Endothelial cell (in vitro differentiated cells): ENCODE measurements at places on chromosomes 7 and 10.

DNA sequence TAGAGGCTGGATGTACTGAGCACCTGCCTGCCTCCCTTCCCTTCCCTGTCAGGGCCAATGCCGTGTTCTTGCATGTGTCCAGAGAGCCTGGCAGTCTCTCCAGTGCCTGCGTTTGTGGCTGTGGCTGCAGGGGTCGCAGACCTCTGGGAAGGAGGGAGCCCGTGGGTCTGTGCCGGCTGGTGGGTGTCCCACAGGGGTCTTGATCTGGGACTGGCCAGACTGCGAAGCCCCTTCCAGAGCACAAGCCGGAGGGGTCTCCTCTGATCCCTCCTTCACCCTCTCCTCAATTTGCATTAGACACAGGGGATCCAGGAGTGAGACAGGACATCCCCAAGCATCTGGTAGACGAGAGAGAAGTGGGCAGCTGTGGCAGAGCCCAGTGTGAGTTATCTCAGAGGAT is 199.2 kb downstream of the ADARB2 start:
- DNase-seq: no peak

- DNase-seq: no peak
Measured at GRCh38 chr7:66330961-66331360, 125.8 kb downstream of the TPST1 start.

- DNase-seq: no peak
Measured at GRCh38 chr10:69919250-69919649, 117.5 kb downstream of the COL13A1 start.

GRCh38 chr7:76285604-76286374 is 16.7 kb upstream of the HSPB1 start:
- DNase-seq: no peak

DNA sequence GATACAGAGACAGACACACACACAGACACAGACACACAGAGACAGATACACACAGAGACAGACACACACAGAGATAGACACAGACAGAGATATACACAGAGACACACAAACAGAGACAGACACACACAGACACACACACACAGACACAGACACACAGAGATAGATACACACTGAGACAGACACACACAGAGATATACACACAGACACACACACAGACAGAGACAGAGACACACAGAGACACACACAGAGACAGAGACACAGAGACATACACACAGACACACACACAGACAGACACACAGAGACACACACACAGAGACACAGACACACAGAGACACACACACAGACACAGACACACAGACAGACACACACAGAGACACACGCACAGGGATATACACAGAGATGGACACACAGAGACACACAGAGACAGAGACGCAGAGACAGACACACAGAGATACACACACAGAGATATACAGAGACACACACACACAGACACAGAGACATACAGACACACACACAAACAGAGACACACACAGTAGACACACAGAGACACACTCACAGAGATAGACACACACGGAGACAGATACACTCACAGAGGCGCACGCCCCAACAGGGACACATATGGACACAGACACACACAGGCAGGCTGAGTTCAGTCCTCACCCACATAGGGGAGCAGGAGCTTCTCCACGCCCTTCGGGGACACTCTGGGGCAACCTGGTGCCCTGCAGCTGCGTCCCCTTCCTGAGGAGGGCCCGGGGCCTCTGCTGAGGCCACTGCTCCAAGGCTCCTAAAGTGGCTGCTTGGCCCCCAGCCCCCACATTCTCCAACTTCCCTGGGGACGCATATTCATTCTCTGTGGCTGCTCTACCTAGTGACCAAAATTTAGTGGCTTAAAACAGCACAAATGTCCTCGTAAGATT is 10.3 kb upstream of the PPP2R2D start:
- no peak for DNase-seq

- no peak for DNase-seq
Measured at GRCh38 chr10:19791032-19791431, 25.2 kb upstream of the PLXDC2 start.

GRCh38 chr10:121766426-121766825 is 161.4 kb downstream of the ATE1 start:
- no peak for DNase-seq

DNA sequence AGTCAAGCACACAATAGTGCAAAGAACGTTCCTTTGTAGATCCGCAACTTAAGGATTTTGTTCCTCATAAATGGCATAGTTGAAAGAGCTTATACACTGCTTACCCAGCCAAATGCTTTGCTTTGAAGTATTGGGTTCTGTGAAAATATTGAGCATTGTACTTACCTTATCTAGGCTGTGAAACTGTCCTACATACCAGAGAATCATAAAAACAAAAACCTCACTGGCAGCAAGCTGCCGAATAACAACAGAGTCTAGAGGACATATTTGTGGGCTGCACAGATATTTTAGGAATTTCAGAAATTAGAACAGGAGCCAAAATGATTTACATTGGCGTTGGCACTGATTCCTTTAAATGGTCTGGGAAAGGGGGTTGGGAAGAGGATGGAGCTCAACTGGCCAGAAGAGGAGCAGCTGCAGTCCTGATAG is 174.8 kb downstream of the RTKN2 start:
- no peak for DNase-seq

- DNase-seq: no peak
Measured at GRCh38 chr7:27245124-27245797, 2.7 kb downstream of the EVX1 start.

DNA sequence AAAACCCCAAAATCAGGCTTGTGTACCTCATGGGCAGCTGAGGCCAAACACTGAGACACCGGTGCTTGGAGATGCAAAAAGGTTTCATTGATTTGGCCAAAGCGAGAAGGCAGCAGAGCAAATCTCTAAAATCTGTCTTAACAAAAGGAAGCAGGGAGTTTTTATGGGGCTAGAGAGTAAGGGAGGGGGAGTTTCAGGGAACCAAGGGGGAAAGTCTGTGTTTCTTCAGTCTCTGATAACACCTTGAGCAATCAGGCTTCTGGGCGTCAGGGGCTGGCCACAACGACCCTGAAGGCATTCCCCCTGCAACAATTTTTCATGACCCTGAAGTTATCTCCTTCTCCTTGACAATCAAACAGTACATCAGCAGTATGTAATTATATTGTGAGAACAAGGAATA is 2.7 kb upstream of the ZNF786 start:
- DNase-seq: no peak

GRCh38 chr10:71816421-71816851 is 34.6 kb downstream of the PSAP start:
- DNase-seq: no peak

- DNase-seq: no peak
Measured at GRCh38 chr10:13505052-13505680, 23.6 kb downstream of the BEND7 start.

DNA sequence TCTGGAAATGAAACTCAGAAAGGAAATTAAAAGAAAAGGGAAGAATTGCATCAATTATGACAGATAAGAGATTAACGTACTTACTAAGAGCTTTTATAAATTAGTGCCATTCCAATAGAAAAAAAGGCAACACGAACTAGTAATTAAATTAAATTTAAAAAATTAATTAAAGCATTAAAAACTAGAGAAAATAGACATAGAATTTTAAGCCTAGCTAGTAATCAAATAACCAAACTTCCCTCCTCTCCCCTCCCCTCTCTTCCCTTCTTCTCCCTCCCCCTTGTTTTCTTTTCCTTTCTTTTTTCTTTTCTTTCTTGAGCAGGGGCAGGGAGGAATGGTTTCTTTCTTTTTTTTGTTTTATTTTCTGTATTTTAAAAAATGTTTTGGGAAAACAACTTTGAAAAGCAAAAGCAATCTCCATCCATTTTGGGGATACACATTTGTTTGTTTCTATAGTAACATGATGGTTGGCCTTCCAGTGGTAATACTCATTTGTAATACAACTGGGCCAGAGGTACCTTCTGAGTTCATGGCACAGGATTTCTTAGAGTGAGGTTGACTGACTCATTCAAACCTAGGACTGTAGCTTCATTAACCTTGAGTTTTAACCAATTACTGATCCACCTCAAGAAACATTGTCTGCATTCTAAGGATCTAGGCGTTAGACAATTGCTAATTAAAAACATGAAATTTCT is 132.6 kb downstream of the ST7 start:
- DNase-seq: no peak

GRCh38 chr7:143321242-143321641 is 5.3 kb downstream of the CLCN1 start:
- DNase-seq: no peak

DNA sequence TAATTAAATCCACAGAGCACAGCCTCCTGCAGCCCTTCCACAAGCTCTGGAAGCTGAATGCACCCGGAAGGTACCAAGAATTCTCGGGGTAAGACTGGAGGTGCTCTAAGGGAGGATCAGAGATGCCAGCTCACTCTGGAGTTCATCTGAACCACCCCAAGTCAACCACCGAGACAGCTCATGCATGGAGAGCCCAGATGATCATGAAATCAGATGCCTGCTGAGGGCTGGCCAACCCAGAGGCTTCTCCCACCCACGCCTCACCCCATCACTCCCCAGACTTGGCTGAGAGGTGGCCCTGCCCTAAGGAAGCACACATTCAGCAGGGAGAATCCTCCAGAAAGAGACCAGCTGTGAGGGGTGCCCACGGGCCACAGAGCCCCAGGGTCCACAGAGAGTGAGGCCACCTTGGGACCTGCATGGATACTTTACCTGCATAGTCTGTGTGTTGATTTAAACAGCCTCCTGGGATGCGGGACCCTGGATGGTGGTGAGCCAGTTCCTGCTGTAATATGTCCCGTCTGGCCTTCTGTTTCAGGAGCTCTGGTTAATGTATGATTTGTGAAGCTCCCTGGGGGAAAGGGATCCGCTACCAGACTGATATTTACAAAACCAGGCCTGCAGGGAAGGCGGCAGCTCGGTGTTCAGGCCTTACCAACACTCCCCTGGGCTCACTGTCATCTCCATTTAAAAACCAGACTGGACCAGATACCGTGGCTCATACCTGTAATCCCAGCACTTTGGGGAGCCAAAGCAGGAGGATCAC is 64.9 kb downstream of the INSIG1 start:
- no peak for DNase-seq

GRCh38 chr10:112145263-112145662 is 38.3 kb downstream of the GPAM start:
- DNase-seq: no peak

- DNase-seq: no peak
Measured at GRCh38 chr10:132944510-132944909, 2.1 kb upstream of the CFAP46 start.

DNA sequence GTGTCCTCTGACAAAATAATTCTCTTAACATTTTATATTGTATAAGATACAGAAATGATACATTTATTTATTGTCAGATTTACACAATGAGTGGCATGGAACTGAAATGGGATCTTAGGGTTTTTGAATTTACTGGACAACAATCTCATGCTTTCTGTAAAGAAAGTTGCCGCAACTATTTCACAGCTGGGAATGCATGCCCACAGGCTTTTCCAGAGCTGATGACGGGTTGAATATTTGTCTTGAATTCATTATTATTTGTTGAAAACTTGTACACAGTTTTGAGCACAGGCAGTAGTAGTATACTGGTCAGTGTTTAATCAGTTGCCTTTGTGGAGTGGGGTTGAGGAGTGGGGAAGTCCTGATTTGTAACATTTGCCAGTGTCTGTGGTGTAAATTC is 20.5 kb upstream of the MRC1 start:
- DNase-seq: no peak

GRCh38 chr10:117096599-117097201 is 41.4 kb downstream of the VAX1 start:
- no peak for DNase-seq

DNA sequence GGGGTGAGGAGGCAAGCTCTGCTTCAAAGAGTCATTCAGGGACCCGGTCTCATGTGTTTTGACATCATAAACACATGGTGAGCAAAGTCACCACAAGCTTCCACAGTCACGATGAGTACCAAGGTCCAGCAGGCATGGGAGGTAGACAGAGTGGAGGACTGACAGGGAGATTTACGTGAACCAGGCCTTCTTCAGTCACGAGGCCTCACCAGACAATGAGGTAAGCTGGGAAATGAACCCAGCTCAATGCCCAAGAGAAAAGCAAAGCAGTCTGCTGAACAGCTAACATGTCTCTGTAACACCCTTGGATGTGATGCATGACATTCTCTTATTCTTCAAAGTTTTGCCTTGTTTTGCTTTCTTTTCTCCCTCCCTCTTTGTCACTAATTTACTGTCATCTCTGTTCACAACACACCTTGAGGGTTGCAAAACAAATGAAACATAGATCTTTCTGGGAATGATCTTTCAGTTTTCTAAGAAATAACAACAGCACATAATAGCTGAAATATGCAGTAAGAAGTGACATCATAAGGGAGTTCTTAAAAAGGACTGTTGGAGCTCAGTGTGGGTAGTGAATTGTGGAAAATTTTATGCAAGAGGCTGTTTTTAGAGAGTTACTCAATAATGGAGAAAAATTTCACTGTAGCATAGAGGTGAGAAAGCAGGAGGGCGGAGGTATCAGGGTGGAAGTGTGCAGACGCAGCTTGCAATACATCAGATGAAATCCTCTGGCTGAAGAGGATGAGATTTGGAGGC is 9.0 kb downstream of the PPP1R17 start:
- DNase-seq: no peak

DNA sequence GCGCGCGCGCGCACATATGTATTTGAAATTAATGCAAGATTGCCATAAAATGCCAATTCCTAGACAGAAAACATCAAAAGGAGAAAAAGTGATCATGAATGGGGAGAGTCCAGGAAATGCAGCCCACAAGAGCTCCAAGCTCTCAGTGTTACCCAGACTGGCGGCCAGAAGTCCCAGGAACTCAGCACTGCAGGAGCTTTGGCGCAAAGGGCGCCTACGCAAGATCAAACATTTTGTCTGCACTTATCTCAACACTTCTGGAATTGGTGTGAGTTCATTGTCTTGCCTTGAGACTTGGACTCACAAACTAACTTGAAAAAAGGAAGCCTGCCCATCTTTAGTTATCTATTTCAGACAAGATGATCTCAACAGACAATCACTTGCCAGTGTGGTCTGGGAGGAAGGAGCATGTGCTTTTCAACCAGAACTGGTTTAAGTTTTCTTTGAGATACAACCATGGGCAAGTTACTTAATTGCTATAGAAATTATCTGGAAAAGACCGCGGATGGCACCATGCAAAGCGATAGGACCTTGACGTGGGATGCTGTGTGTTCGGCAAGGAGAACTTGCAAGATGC is 77.2 kb downstream of the KIAA1549 start:
- no peak for DNase-seq

GRCh38 chr7:23357190-23358093 is 58.3 kb downstream of the MALSU1 start:
- no peak for DNase-seq

DNA sequence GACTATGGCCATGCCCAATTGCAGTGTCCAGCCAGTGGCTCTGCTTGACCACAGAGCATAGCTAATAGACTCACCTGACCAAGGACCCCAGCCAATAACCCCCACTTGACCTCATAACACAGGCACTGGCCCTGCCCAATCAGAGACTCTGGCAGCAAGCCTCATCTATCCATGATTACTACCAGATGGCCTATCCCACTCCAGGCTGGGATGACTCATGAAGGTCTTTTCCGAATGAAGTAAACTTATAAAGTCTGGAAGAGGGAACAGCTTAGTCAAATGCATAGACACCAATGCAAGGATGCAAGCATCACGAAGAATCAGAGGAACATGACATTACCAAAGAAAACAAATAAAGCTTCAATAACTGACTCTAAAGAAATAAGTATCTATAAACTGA is 141.4 kb downstream of the TMEM168 start:
- no peak for DNase-seq

- no peak for DNase-seq
Measured at GRCh38 chr10:49502358-49502757, 36.6 kb downstream of the ERCC6 start.
